Stimulated activated CD4-positive, alpha-beta T cell treated with anti-CD3 and anti-CD28 coated beads, Interleukin-1b, Interleukin-23, amount 100 ng/mL, for 1 hour (primary cell): ENCODE measurements at places on chromosomes 5 and 9.

DNA sequence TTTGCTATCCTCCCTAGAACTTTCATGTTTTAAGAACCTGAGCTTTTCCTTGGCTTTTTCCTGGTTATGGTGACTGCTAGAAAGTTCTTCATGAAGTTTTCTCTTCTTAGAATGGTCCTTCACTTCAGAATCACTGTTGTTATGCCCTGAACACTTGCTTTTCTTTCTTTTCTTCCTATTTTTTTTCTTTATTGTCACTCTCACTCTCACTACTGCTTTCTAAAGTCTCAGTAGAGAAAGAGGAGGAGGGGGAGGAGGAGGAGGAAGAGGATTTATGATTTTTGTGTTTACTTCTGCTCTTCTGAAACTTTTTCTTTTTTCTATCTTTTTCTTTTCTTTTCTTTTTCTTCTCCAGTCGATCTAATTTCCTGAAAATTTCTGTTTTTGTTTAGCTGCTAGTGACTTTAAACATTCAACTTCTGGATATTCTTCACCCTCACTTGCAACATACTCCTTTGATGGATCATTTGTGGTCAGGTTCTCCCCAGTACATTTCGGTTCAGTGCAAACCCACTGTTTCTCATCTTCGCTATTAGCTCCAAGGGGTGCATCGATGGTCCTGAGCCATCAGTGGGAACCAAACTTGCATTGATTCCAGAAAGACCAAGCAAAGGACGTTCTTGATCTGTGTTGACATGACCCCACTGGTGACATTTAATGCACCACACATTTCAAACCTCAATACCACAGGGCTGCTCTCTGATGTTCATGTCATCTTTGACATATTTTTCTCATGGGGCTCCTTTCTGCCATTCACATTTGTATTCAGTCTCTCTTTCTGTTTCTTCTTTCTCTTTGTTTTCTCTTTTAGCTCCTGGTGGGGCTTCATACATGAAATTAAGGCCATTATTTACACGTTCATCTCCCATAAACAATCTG, 81.6 kb upstream of the HAND1 start:
- DNase-seq: no peak

GRCh38 chr5:142587354-142587965, 98.4 kb downstream of the FGF1 start:
- DNase-seq: no peak

DNA sequence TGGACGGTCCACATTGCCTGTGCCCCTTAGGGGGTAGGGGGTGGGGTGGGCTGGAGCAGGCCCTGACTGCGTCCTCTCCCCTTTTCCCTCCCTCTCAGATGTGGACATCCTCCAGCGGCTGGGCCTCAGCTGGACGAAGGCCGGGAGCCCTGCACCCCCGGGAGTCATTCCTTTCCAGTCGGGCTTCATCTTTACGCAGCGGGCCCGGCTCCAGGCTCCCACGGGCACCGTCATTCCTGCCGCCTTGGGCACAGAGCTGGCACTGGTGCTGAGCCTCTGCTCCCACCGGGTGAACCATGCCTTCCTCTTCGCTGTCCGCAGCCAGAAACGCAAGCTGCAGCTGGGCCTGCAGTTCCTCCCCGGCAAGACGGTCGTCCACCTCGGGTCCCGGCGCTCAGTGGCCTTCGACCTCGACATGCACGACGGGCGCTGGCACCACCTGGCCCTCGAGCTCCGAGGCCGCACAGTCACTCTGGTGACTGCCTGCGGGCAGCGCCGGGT, 12.3 kb downstream of the COL27A1 start:
- DNase-seq: no peak

- DNase-seq: no peak
Observed at GRCh38 chr9:113695440-113695851, 180.7 kb upstream of the ZNF618 start.

DNA sequence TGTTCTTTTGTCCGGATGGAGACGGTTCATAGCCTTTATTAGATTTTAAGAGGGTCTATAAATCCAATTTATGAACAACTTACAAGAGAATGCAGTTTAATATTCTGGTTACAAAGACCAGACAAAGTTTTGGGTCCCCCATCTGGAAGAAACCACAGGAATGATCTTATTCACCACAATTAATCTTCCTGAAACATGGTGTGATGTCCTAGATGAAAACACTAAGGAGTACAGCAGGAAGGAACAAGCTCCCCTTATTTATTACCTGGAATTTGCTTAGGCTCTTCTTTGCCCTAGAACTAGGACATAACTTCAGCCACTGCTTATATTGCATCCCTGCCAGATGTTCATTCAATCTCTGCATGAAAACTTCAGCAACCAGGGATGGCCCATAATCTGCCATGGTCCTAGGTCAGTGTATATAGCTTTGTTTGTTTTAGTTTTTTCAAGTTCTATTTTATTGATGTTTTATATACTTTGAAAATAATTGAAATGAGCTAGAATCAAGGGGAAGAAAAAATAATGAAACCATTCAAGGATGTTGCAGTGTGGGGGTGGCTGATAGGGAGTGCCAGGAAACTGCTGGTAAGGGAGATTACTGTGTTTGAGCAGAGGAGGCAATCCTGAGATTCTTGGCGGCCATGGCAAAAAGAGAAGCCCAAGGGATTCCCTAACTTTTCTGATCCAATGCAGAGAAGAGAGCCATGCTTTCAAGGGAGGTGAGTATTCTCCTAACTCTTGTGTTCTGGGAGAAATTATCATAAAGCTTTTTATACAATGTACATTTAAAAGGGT, 16.8 kb downstream of the TXNDC8 start:
- no peak for DNase-seq

DNA sequence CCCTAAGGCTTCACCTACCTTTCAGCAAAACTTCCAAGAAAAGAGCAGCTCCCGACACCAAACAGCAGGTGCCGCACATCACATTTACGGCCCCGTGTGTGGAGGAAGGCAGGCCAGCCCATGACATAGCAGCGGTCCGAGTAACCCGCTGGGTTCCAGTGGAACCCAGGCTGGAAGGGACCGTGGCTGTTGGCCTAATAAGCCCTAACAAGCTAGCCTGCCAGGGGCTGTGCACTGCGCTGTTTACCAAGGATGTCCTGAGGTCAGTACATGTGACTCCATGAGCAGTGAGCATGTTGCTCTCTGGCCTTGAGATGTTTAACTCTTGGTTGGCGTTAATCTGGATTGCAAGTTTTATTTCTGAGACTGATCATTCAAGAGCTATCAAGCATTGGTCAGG, 131.5 kb downstream of the FSTL4 start:
- DNase-seq: no peak

GRCh38 chr9:23581931-23582330, 244.1 kb downstream of the ELAVL2 start:
- no peak for DNase-seq

- DNase-seq: no peak
Observed at GRCh38 chr5:142133330-142134206, 25.0 kb downstream of the NDFIP1 start.

DNA sequence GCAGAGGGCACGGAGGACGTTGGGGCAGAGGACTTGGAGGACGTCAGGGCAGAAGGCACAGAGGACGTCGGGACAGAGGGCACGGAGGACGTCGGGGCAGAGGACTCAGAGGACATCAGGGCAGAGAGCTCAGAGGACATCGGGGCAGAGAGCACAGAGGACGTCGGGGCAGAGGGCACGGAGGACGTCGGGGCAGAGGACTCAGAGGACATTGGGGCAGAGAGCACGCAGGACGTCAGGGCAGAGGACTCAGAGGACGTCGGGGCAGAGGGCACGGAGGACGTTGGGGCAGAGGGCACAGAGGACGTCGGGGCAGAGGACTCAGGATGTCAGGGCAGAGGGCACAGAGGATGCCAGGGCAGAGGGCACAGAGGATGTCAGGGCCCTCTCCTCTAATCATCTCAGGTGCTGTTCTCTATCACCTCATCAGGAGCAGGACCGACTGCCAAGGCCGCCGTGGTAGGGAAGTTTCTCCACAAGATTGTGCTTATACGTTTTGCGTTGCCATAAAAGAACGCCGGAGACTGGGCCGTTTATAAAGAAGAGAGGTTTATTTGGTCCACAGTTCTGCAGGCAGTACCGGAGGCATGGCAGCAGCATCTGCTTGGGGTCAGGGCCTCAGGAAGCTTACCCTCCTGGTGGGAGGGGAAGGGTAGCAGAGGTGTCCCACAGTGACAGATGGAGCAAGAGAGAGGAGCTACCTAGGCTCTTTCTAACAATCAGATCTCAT, 29.4 kb upstream of the ADAMTS2 start:
- no peak for DNase-seq

- no peak for DNase-seq
Observed at GRCh38 chr5:38719403-38719802, 126.4 kb upstream of the OSMR start.

- no peak for DNase-seq
Observed at GRCh38 chr5:149679876-149680809, 50.0 kb upstream of the PPARGC1B start.

DNA sequence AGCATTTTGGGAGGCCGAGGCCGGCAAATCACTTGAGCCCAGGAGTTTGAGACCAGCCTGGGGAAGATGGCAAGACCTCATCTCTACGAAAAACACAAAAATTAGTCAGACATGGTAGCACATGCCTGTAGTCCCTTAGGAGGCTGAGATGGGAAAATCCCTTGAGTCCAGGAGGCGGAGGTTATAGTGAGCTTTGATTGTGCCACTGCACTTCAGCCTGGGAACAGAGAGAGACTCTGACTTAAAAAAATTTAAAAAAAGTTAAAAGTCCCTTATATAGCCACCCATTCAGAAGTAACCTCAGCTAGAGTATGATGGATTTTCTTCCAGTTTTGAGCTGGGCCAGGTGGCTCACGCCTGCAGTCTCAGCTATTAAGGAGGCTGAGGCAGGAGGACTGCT, 72.4 kb downstream of the UGCG start:
- DNase-seq: no peak

DNA sequence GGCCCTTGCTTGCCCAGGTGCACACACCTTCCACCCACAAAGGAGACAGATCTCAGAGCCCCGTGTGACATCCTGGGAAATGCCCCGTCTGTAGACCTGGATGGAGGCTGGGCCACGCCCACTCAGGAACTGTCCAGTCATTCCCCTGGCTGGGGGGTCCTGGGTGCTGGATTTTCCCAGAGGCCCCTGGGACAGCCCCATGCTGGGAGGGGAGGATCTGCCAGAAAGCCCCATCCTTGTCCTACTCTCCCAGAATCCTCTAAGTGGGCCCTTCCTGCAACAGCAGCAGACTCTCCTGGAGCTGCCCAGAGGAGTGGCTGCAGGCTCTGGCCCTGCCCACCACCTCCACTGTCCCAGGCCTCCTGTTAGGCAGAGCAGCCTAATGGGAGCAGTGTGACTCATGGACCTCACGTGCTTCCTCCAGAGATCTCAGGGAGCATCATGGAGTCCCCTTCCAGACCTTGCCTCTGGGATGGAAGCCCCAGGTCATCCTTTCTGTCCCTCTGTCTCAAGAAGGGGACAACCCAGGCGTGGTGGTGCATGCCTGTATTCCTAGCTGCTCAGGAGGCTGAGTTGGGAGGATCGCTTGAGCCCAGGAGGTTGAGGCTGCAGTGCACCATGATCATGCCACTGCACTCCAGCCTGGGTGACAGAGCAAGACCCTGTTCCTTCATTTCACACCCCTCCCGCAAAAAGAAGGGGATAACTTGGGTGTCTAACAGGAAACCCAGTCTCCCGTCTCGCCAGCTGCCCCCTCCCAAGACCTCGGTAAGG, 51.7 kb downstream of the JADE2 start:
- DNase-seq: no peak
